ENCODE measurements at places on chromosomes 4 and X.

DNA sequence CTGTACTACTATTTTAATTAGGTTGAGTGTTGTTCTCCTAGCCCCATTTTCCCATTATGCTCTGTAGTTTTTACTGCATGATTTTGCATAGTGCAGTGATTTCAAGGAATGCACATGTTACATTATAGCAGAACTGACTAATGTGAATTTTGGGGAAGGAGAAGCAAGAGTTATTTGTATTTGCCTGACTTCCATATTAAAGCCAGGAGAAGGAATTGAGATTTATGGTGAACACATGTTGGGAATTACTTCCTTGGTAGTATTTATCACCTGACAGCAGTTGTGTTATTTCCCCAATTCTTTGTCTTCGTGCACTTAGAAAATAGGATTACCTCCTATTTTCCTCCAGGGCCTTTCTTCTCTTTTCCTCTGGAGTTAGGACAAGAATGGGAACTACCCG is 3.2 kb downstream of the TMEM144 start:
- no peak for DNase-seq

- DNase-seq = no peak
Measured at GRCh38 chr4:133147286-133147821, 1.7 kb upstream of the PCDH10 start.

DNA sequence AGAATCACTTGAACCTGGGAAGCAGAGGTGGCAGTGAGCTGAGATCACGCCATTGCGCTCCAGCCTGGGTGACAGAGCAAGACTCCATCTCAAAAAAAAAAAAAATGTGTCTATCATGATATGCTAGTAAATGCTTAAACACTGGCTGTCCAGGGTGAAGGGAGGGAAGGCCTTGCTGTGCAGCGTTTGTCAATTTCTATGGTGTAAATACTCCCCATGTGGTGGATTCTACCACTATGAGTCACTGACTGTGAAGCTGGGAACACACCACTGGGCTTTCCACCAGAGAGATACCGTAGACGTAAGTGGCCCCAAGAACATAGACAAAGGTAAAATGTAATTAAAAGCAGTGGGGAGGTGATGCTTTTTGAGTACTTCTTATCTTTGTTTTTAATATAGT is 51.3 kb upstream of the LEF1 start:
- no peak for DNase-seq

- DNase-seq = no peak
Measured at GRCh38 chr4:7984286-7984925, 44.7 kb upstream of the AFAP1 start.

- DNase-seq = peak; percentile 35
Measured at GRCh38 chrX:40012039-40012867, 85.5 kb downstream of the BCOR start.
